Mesendoderm (in vitro differentiated cells): ENCODE measurements at places on chromosomes 6 and 20.

DNA sequence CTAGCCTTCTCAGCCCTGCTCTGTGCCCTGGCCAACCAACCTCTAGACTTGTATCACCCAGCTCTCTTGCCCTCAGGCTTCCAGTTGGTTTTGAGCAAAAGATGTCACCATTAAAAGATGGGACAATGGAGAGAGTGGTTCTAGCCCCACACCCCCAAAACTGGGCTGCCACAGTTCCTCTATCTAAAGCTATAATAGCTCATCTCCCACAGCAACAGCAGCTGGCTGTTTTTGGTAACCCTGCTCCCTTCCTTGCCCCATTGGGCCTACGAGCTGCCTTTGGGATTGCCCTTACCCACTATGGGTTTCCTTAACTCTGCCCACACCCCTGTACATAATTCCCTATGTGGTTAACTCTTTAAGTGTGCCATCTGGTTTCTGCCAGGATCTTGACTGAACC is 7.6 kb upstream of the SRSF3 start:
- no peak for DNase-seq

DNA sequence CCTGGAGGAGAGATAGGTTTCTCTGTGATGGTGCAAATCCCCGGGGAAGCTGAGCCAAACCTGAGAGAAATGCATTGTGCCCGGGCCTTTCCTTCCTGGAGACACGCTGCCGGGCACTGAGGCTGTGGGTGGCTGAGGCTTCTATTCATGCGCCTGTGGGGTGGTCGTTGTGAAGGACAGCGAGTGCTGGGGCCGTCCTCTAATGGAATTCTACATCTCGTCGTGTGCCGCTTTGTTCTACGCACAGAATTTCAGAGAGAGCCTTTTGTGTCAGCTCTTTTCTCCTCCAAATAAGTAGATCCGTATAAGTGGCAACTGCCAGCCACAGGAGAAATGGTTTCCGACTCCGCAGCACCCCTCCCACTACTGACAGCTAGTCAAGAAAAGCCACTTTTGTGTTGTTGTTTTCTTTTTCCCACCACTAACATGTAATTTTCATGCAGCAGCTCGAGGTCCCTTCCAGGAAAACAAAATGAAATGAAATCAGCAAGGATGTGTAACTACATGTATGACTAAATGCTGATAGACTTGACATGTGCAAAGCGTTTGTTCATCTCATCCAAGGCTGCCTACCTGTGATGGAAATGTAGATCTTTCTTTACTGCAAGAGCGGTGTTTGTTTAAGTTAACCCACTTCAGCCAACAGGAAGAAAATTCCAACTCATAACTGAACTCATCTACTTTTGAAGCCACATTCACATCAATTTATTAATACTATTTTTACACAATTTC is 26.4 kb upstream of the PXDC1 start:
- DNase-seq, result no peak

DNA sequence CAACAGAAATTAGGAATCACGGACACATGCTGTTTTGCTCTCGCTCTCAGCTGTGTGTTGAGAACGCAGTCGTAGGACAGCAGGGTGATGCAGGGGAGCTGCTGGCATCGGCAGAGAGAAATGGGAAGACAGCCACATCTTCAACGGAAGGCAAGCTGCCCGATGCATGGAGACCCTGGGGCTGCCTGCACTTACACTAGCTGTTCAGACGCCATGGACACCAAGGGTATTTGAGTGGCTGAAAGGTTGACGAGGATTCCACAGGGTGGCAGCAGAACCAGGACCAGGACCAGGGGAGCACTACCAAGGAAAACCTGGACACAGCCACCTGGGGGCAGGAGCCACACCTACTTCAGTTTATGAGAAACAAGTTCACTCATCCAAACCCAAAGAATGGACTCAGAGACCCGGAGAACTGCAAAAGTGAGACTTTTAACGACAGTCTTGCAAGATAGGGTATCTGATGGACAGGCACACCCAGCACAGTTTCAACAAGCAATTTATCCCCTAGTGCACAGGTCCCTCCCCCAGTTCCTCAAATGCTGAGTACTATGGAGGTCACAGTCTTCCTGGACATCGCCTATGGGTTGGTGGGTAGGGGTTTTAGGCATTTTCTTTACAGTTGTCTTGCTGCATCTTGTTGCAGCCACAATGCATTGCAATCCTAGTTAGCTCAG is 56.3 kb upstream of the ENTPD6 start:
- peak; percentile 38 for DNase-seq

DNA sequence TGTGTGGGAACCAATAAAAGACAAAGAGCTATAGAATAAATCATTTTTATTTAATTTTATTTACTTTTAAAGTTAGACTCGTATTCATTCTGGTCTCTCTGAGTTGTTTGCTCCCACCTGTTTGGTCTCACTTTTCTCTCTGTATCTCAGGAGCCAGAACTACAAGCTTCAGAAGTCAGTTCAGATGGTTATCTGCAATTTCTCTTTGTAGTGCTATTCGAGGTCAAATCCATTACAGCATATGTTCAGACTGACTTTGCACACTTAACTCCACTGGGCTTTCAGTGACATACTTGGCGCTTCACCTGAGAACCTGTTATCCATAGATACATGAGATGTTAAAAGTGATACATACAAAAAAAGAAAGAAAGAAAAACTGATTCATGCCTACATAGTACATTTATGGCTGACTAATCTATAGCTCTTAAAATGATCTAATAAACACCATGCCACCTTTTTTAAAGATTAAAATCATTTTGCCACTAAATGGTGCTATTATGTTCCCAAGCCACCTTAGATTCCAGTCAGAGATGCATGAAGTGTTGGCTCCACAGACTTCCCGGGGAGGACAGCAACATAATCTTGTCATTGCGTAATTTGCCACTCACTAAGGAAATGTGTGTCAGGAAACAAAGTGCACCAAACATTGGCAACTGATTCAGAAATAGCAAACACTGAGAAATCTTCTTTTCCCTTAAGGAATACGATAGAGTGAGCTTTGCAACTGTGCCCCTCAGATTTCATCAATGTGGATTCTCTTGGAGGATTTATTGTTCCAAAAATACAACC is 396.7 kb downstream of the HACE1 start:
- DNase-seq, result no peak

- no peak for DNase-seq
Measured at GRCh38 chr6:42269974-42270510, 52.4 kb upstream of the MRPS10 start.

GRCh38 chr6:27838945-27839625 is 73.1 kb downstream of the OR2B2 start:
- DNase-seq, result peak; percentile 79

- DNase-seq, result no peak
Measured at GRCh38 chr20:40284611-40285010, 404.4 kb downstream of the MAFB start.

GRCh38 chr6:89348372-89348771 is 4.2 kb downstream of the UBE2J1 start:
- DNase-seq, result peak; percentile 95

GRCh38 chr6:153790876-153791473 is 248.1 kb upstream of the OPRM1 start:
- peak; percentile 63 for DNase-seq

DNA sequence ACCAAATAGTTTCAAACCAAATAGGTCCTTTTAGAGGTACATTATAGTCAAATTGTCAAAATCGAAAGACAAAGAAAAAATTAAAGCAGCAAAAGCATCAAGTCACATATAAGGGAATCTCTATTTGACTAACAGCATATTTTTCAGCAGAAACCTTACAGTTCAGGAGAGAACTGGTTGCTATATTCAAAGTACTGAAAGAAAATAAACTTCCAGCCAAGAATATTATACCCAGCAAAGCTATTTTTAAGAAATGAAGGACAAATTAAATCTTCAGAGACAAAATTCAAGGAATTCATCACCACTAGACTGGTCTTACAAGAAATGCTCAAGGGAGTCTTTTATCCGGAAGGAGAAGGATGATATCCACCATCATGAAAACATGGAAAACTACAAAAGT is 16.0 kb downstream of the WDR27 start:
- no peak for DNase-seq

DNA sequence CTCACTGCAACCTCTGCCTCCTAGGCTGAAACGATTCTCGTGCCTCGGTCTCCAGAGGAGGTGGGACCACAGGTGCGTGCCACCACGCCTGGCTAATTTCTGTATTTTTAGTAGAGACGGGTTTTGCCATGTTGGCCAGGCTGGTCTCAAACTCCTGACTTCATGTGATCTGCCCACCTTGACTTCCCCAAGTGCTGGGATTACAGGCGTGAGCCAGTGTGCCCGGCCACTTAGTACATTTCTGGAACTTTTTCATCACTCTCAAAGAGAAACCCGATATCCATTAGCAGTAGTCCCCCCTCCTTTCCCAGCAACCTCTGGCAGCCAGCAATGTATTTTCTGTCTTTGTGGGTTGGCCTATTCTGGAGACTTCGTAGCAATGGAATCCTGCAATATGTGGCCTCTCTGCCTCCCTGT is 109.8 kb downstream of the JARID2 start:
- DNase-seq, result no peak

DNA sequence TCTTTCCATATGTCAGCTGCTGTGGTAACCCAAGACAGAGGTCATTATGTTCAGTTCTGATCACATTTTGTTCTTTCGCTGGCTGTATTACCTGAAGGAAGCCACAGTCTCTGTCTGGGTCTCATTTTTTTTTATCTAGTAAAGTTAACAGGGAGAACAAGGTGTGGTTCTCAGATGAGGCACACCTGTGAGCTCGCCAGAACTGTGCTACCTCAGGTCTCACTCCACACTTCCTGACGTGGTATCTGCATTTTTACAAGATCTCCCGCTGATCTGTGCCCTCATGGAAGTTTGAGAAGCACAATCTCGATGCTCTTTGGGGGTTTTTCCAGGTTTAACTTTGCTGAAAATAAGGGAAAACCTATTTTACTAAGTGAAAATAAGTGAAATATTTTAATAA is 169.5 kb upstream of the CENPW start:
- DNase-seq, result no peak

- no peak for DNase-seq
Measured at GRCh38 chr6:64439274-64439673, 803.7 kb downstream of the PHF3 start.

GRCh38 chr6:151067684-151068596 is 171.8 kb upstream of the AKAP12 start:
- no peak for DNase-seq

- no peak for DNase-seq
Measured at GRCh38 chr20:24877652-24878051, 71.4 kb upstream of the CST7 start.

DNA sequence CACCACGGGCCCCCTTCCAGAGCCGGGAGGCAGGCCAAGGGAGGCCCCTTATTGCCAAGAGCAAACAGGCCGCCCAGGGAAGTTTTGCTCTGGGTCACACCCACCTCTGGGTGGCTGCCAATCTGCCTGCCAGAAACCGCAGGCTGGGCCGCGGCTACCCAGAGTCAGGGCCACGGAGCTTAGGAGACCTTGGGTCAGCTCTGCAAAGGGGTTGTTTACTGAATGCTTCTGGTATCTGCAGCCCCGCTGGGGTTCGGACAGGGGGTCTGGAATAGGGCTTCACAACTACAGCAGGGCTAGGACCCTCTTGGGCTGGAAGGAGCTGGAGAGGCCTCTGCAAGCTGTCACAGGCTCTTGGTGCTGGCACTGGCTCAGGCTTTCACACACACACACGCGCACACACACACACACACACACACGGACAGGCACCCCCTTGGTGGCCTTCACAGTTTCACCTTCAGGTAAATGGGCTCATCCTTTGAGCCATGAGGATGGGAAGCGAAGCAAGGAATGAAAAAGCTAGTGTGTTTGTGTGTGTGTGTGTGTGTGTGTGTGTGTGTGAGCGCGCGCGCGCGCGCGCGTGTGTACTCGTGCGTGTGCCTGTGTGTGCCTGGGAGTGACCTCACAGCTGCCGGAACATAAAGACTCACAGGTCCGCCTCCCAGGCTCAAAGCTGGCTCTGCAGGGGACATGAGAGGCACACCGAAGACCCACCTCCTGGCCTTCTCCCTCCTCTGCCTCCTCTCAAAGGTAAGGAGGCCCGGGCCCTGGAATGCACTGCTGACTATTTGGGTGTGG is at the start of gene CCN5:
CCN5 (plus strand) TSS at position 669 of the 798 bp plus-strand sequence; CDS start at position 691, 22 bp downstream.
- no peak for DNase-seq

- no peak for DNase-seq
Measured at GRCh38 chr20:16672299-16672698, 57.5 kb upstream of the SNRPB2 start.

- peak; percentile 59 for DNase-seq
Measured at GRCh38 chr6:168050881-168051586, 28.0 kb downstream of the FRMD1 start.

GRCh38 chr20:58746620-58747019 is 54.0 kb downstream of the NPEPL1 start:
- no peak for DNase-seq

- DNase-seq, result no peak
Measured at GRCh38 chr6:94005835-94006234, 586.5 kb upstream of the EPHA7 start.

- peak; percentile 64 for DNase-seq
Measured at GRCh38 chr20:63377256-63377941, 16.2 kb upstream of the CHRNA4 start.

- DNase-seq, result peak; percentile 97
Measured at GRCh38 chr6:35452183-35453090, at the start of gene FANCE. Gene FANCE, plus strand, starts transcription at chr6:35452338. Its CDS starts 208 bp downstream, at chr6:35452546.

DNA sequence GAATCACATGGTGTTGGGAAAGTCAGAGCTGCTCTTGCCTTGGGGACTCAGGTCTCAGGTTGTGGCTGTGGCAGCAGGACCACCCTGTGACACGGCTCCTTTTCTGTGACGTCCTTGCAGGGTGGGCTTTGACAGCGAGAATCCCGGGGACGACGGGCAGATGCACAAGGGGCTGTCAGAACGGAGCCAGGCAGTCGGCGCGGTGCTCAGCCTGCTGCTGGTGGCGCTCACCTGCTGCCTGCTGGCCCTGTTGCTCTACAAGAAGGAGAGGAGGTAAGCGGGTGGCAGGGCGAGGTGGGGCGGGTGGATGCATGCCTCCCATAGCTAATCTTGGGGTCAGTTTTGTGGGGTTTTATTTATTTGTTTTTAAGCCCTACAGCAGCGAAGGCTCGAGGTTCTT is 19.2 kb upstream of the SLC22A1 start:
- no peak for DNase-seq

- peak; percentile 37 for DNase-seq
Measured at GRCh38 chr6:3913077-3913957, 64.1 kb downstream of the FAM50B start.

- peak; percentile 58 for DNase-seq
Measured at GRCh38 chr20:63102721-63103375, 96.1 kb upstream of the BHLHE23 start.

- DNase-seq, result peak; percentile 25
Measured at GRCh38 chr20:63309261-63310071, 16.5 kb downstream of the COL20A1 start.

DNA sequence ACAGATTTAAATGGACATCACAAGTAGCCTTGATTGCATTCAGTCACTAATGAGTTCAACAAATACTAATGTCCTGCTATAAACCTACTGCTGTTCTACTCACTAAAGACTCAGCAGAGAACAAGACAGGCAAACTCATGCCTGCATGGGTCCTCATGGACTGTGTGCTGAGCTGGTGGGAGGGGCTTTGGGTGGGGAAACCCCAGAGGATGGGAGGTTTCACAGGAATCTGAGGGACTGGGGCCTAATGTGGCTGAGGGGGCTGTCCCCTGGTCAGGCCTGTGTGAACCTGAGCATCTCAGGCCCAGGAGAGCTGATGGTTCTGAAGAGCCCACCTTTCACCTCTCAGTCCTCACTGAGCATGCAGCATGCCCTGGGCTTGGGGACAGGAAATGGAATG is 1.4 kb downstream of the CST8 start:
- DNase-seq, result no peak
